AG08395 (cell line): ENCODE measurements at places on chromosomes 5 and 9.

DNA sequence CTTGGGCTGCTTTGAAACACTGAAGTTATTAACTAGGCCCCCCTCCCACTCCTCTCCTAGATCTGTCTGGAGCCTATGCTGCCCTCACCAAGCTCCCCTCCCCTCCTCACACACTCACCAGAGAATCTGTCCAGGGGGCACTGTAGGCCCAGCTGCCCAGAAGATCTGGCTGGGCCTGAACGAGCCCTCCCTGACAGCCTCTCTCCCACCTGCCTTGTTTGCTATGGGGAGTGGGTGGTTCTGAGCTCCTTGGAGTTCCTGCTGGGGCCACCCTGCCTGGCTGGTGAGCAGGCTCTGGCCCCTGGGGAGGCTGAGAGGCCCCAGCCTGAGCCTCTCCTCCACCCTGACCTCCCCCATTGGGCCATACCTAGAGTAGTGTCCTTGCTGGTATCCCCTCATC lies 75.1 kb downstream of the PSD2 start:
- DNase-seq, result no peak

GRCh38 chr9:77531400-77531799 lies 116.7 kb downstream of the GNA14 start:
- DNase-seq, result peak; percentile 18

- peak; percentile 54 for DNase-seq
Observed at GRCh38 chr9:87812375-87813118, 70.1 kb upstream of the SPATA31E1 start.

DNA sequence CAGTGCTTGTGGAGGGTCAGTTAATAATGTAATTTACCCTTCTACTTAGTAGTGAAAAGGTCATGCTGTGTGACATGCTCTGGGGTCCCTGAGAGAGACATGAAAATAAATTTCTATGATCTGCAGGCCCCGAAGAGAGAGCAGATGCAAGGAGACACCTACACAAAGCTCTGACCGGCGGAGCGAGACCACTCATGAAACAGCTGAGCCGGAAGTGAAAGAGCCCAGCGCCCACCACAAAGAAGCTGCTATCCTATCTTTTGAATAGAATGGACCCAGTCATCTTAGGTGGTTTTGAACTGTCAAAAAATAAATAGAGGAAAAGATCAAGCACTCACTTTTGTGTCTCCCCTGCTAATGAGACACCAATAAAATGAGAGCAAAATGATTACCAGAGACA lies 190.0 kb downstream of the MED10 start:
- no peak for DNase-seq

- DNase-seq, result no peak
Observed at GRCh38 chr9:98935071-98935505, 8.6 kb upstream of the COL15A1 start.
